ENCODE measurements at places on chromosomes 5 and 9.

- no peaks in the 10 kb centered on the region for H3K27me3 ChIP-seq
- H3K4me1 ChIP-seq, result peaks cover 14% of the 10 kb centered on the region
- no peak for DNase-seq
- H3K36me3 ChIP-seq, result no peaks in the 10 kb centered on the region
- no peak overlapping the region for H3K27ac ChIP-seq
- H3K4me3 ChIP-seq, result no peak overlapping the region
Measured at GRCh38 chr5:153660919-153661318, 170.4 kb downstream of the GRIA1 start.

DNA sequence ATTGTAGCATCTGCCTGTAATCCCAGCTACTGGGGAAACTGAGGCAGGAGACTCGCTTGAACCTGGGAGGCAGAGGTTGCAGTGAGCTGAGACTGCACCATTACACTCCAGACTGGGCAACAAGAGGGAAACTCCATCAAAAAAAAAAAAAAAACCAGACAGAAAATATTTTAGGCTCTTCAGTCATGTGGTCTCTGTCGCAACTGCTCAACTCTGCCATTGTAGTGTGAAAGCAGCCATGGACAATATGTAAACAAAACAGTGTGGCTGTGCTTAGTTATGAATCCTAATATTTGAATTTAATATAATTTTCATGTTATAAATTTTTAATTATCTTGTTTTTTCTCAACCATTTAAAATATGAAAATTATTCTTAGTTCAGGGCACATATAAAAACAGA lies 38.4 kb downstream of the ZFAND5 start:
- H3K36me3 ChIP-seq, result no peaks in the 10 kb centered on the region
- H3K27ac ChIP-seq, result no peak overlapping the region
- H3K4me3 ChIP-seq, result no peak overlapping the region
- H3K27me3 ChIP-seq, result no peaks in the 10 kb centered on the region
- DNase-seq, result no peak
- no peaks in the 10 kb centered on the region for H3K4me1 ChIP-seq

GRCh38 chr9:87278971-87279733 lies 218.5 kb upstream of the DAPK1 start:
- H3K36me3 ChIP-seq, result no peaks in the 10 kb centered on the region
- no peaks in the 10 kb centered on the region for H3K27me3 ChIP-seq
- no peak for DNase-seq
- H3K27ac ChIP-seq, result no peak overlapping the region

DNA sequence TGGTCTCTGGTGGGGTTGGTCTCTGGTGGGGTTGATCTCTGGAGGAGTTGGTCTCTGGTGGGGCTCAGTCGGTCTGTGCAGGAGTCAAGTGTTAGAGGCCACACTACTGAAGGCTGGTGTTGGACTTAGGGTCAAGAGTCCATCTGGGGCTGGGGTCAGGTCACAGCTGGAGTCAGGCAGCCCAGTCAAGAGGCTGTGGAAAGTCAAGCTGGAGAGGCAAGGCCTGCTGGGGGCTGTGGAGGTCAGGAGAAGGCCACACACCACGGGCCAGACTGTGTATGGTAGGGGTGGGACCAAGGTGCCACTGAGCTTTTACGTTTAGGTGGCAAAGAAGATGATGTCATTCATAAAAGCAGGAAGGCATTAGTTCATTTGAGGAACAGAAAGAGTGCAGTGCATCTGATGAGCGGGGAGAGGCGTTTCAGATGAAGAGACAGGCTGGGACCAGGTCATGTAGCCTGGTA lies 16.7 kb upstream of the CD74 start:
- H3K36me3 ChIP-seq, result no peaks in the 10 kb centered on the region
- no peak overlapping the region for H3K27ac ChIP-seq
- H3K4me1 ChIP-seq, result no peaks in the 10 kb centered on the region
- H3K27me3 ChIP-seq, result no peaks in the 10 kb centered on the region

DNA sequence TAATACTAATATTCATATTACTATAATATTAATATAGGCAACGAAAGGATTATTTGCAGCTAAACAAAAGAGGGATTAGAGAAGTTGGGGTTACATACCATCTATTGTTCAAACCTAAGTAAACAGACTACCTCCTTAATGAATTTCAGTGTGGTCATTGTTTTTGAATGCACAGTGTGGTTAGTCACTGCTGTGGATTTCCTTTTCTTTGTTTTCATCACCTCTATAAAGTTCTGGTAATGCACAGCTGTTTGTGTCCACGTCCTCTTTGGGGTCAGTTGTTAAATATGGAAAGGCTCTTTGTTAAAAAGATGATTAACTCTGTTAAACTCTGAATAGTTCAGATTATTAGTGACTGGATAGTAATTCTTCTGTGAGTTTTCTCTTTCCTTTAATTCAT lies 233.6 kb downstream of the MAST4 start:
- no peak overlapping the region for H3K4me3 ChIP-seq
- DNase-seq, result no peak
- no peaks in the 10 kb centered on the region for H3K36me3 ChIP-seq
- no peak overlapping the region for H3K27ac ChIP-seq
- peaks cover 25% of the 10 kb centered on the region for H3K4me1 ChIP-seq

DNA sequence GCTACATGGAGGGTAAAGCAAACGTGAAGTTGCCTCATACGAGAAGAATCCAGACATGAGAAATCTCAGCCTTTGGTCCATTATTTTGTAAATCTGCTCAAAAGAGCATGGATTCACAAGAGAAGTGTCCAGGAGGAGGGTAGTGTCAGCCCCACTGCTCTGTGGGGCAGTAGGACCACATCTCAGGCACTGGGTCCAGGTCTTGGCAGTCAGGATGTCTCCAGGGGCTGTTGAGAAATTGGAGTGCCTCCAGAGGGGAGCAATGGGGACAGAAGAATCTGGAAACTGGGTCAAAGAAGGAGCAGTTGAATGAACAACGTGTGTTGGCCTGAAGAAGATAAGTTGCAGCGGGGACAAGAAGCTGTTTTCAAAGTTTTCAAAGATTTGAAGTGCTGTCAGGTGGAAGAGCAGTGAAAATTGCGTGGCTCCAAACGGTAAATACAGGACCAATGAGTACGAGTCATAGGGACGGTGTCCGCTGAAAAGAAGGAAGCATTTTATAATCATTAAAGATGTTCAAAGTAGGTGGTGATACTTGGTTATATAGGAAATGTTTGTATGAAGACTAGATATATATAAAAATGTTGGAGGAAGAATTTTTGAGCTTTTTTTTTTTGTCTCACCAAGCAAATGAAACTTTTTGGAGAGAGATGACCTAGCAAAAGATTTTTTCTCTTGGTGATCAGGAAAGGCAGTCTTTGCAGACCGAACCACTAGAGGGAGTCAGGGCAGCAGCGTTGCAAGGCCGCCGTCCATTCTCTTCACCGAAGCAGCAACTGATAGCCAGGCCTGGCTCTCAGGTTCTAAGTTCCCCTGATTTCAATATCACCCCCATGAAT lies 57.1 kb upstream of the ZBED3 start:
- H3K4me3 ChIP-seq, result no peak overlapping the region
- no peak overlapping the region for H3K27ac ChIP-seq
- H3K4me1 ChIP-seq, result peaks cover 3% of the 10 kb centered on the region
- peaks cover 15% of the 10 kb centered on the region for H3K36me3 ChIP-seq

DNA sequence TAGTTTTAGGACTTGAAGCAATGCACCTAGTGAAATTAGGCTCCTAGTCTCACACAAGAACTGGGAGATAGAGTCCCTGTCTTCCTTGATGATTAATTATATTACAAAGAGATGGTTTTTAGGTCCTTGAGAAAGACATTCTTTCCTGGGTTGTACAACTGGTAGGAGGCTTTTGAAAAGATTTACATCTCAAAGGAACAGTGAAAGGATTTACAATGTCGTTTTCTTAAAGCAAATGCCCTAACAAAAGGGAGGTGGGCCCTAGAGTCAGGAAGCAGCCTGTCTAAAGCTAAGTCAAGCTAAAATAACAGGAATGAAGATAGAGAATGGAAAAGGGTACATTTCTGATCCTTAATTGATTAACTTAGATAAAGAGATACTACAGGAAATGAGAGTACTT lies 102.2 kb upstream of the IL7R start:
- DNase-seq, result no peak
- H3K27me3 ChIP-seq, result peaks cover 21% of the 10 kb centered on the region
- no peaks in the 10 kb centered on the region for H3K4me1 ChIP-seq
- H3K36me3 ChIP-seq, result no peaks in the 10 kb centered on the region
- no peak overlapping the region for H3K27ac ChIP-seq

DNA sequence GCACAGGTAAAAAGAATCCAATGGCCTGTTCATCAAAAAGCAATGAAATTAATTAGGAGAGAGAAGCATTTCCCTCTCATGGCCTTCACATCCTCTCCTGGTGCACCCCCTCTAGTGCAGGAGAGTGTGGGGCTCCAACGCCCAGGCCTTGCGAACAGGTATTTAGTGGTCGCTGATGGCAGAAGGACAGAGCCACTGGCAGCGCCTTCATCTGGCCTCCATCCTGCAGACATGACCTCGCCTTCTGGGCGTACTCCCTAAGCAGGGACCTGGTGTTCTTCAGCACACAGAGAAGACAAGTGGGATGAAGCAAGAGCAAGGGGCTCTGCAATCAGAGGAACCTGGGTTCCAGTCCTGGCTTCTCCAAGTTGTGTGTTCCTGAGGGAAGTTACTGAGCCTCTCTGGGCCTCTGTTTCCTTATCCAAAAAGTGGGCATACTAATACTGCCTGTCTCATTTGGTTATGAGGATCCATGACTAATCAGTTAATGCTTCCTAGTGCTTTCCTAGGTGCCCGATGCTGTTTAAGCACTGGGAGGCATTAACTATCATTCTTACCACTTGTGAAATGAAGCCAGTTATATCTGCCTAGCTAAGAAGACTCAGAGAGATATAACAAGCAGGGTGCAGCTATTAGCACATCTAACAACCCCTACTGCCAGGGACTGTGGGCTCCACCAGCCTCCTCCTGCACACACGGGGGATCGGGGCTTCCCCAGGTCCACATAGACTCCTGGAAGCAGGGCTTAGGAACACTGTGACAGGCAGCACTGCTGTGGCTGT lies 77.3 kb downstream of the SEMA4D start:
- peaks cover 4% of the 10 kb centered on the region for H3K36me3 ChIP-seq
- H3K27ac ChIP-seq, result no peak overlapping the region
- H3K27me3 ChIP-seq, result no peaks in the 10 kb centered on the region
- no peak for DNase-seq
- peaks cover 7% of the 10 kb centered on the region for H3K4me1 ChIP-seq
- H3K4me3 ChIP-seq, result no peak overlapping the region
